ENCODE measurements at places on chromosomes 11 and 22.
A peak's percentile ranks its signal among the peaks of the same experiment; 100 is the strongest.

- no peak for DNase-seq
Observed at GRCh38 chr11:821512-822371, 3.0 kb downstream of the PNPLA2 start.

DNA sequence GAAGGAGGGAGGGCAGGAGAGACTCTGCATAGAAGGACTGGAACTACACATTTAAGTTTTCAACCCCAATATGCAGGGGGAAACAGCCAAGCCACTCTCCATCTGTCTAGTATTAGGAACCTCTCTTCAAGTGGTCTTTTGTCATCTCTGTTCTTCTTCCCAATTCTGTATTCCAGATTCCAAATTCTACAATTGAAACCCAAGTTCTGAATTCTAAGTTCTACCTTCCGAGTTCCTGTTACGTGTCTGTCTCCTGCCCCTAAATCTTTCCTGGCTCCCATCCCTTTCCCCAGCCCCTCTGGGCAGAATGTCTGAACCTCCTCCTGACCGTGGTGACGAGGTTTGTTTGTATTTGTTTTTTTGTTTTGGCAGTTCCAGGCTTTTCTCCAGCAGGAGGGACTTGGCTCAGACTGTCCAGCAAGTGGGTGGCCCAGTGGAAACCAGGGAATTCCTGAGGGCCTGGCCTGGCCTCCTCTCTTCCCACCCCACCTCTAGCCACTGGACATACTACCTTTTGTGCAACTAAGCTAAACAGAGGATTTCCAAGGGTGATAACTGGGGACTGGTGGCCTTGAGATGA is 1.6 kb upstream of the THOC5 start:
- DNase-seq, result no peak

- DNase-seq, result no peak
Observed at GRCh38 chr11:65170058-65170534, at the start of gene SPDYC. SPDYC (plus strand) TSS chr11:65170233; CDS start chr11:65171358, 1,125 bp downstream.

GRCh38 chr11:119472186-119472855 is 49.3 kb upstream of the THY1 start:
- no peak for DNase-seq

DNA sequence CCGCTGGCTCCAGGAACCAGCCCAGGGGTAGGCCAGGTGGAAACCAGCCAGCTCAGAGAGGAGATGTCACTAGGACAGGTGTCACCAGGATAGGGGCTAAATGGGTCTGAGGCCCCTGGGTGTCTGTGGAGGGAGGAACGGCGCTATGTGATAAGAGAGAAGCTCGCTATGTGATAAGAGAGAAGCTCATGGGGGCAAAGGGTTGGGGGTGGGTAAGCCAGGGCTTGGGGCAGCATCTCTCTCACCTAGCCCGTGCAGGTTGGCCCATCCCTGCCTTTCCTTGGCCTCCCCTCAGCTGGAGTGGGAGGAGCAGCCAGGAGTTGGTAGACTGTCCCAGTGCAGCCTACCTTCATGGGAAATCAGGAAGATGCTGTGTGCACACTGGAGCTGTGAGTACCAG is 26.5 kb upstream of the SUSD2 start:
- DNase-seq, result no peak

DNA sequence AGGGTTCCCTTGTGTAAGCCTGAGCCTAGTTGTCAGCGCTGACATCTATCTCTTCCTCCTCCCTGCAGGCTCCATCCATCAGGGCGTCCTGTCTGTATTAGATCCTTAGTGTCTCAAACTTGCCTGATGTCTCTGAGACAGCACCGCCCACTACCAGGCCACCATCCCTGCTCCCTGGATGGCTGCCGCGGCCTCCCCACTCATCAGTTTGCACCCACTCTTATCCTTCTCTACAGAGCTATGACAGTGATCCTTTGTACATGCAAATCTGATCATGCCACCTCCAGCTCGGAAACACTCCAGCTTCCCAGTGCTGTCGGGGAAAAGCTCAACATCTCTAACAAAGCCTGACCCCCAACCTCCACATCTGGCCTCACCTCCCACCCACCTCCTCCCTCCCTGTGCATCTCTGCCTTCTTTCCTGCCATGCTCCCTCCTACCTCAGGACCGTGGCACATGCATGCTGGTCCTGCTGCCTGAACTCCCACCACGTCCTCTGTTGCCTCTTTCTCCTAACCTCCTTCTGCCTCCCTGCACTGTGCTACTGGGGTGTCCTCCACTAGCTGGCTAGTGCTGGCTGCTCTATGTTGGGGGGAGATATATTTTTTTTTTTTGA is 61.6 kb upstream of the EIF3D start:
- DNase-seq, result no peak

GRCh38 chr11:5441414-5441813 is at the start of gene OR51I1:
OR51I1 (minus strand) TSS chr11:5441514; CDS start chr11:5441514, 0 bp downstream.
- no peak for DNase-seq

GRCh38 chr22:32352681-32353080 is 5.0 kb upstream of the RFPL3 start:
- DNase-seq, result no peak

GRCh38 chr11:1480191-1480554 is 6.4 kb downstream of the MOB2 start:
- no peak for DNase-seq

DNA sequence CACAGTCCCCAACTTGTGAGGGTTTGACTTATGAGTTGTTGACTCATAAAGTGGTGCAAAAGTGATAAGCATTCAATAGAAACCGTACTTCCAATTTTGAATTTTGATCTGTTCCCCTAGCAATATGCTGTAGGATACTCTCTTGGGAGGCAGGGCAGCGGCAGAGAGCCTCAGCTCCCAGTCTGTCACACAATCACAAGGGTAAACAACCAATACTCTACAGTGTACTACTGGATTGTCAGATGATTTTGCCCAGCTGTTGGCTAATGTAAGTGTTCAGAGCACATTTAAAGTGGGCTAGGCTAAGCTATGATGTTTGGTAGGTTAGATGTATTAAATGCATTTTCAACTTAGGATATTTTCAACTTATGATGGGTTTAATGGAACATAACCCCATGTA is 13.7 kb upstream of the NXPE2 start:
- DNase-seq, result no peak

DNA sequence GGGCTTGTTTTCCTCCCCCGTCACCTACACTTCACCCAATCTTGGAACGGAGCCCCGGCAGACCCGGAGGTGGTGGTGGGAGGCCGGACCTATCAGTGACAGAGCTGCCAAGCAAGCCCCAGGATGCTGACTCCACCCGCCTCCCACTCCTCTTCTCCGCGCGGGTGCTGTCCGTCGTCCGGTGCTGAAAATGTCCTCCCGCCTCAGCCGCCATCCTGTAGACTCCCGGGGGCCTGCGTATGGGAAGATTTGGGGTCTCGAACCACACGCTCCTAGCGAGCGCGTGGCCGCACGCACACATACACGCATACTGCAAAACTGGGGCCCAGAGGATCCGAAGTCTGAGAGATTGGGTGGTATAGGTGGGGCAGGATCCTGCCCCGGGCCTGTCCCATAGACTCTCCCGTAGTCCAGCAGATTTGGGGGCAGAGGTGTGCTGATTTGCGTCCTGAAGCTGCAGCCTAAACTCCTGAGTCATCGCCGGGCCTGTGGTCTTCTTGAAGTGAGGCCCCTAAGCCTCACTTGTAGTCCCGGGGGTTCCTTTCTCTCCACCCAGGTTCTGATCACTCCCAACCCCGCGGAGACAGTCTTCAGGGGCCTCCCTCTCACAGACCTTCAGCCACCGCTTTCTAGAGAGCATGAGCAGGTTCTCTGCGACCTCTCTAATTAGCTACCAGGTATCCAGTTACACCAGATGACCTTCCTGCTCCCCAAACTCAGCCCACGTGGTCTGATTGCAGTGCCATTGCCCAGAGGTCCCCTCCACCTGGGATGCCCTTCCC is 796 bp upstream of the YIF1A start:
- no peak for DNase-seq

- DNase-seq, result no peak
Observed at GRCh38 chr22:37744589-37744988, 47.7 kb downstream of the TRIOBP start.

DNA sequence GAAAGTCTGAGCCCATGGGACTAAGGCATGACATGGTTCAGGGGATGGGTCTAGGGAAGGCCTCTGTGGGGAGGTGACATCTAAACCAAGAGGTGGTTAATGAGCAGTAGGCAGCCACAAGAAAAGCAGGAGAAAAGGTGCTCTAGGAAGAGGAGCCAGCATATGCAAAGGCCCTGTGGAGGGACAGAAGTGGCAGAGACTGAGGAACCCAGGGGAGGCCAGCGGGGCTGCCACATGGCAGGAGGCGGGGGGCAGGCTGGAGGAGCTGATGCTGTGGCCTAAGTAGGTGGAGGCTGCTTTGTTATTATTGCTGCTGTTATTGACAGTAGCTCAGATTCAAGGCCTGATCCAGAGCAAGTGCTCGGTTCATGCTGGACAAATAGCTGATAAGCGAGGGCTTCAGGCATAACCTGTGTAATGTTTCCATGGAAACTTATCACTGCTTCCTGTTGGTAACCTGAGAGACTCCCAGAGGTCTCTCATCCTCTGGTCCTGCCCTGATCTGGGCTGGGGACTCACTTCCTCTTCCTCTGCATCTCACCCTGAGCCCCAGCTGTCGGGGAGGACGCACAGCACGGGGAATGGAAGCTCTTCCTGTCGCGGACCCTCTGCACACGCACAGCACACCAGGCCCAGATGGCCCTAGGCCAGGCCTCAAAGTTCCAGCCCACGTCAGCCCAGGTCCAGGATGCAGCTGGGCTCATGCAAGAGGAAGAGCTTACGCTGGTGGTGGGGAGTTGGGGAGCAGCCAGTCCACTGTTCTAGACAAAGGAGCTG is 75.2 kb upstream of the TP53I11 start:
- DNase-seq, result peak; percentile 44

- DNase-seq, result no peak
Observed at GRCh38 chr11:95228081-95228749, 2.8 kb downstream of the SESN3 start.

DNA sequence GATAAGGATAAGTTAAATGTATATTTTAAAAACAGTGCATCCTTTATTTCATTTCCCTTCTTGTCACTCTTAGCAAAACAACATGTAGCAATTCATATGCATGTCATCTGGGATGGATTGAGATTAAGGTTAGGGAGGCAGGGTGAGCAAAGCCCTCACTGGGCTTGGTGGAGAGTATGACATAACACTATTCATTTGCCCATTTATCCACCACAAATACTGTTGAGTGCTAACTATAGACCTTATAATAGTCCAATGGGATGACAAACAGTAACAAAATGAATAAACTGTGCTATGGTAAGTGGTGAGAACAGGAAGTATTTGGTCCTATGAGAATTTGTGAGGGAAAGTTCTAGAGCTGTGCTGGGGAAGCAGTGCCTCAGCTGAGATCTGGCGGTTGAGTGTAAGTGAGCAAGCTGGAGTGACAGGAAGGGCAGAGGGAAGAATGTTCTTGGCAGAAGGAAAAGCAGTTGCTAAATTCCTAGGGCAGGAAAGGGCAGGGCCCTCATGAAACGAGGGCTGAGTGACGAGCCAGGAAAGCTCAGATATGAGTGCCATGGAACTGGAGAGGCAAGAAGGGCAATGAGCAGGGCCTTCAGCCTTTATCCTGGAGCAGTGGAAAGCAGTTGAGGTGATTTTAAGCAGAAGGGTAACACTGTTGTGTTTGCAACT is 6.7 kb downstream of the HSD17B12 start:
- DNase-seq, result no peak

- no peak for DNase-seq
Observed at GRCh38 chr11:122872046-122872445, 10.5 kb upstream of the JHY start.

- DNase-seq, result no peak
Observed at GRCh38 chr11:72897506-72897905, 83.3 kb downstream of the ATG16L2 start.

DNA sequence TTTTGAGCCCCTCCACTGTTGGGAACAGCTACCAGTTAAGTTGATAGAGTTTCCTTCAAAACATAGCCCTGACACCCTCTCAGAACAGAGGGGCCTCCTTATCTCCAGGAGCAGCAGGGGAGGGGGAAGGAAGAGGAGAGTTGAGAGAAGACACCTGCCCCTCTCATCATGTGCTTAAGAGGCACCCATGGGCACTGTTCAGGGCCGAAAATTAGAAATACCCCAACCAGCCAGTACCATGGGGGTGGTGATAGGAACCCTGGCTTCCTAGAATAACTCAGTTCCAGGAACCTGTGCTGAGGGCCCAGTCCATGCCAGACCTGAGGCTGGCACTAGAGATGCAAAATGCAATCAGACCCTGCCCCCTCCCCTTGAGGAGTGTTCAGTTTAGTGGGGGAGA is 9.3 kb upstream of the GDPD5 start:
- no peak for DNase-seq

DNA sequence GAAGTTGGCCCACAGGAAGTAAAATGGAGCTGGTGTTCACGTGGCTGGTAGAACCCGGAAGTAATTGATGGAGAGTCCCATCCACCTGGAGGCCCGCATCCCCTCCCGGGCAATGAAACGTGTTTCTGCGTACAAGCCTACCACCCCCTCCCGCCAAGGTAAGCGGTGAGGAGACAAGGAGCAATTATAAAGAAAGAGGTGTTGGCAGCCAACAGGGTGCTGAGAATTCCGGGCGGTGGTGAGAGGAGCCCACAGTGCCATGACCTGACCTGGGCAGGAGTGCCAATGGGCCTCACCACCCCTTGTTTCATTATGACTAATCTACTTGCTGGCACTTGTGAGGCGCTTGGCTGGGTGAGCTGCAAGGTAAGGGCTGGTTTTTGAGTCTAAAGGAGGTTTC is 83.8 kb upstream of the BID start:
- DNase-seq, result no peak

- DNase-seq, result no peak
Observed at GRCh38 chr11:103170865-103171264, 61.6 kb downstream of the DYNC2H1 start.

- DNase-seq, result no peak
Observed at GRCh38 chr22:50621948-50622722, 5.8 kb downstream of the ARSA start.

GRCh38 chr11:70141486-70142220 is 61.4 kb upstream of the FADD start:
- no peak for DNase-seq

GRCh38 chr11:92929246-92929645 is 40.2 kb upstream of the MTNR1B start:
- no peak for DNase-seq

GRCh38 chr11:12979928-12980689 is 29.0 kb upstream of the RASSF10 start:
- DNase-seq, result peak; percentile 54

GRCh38 chr22:37279331-37280181 is 2.8 kb upstream of the CYTH4 start:
- DNase-seq, result no peak

GRCh38 chr11:112777283-112777751 is 183.9 kb upstream of the NCAM1 start:
- no peak for DNase-seq

- no peak for DNase-seq
Observed at GRCh38 chr11:94747601-94748041, 20.5 kb upstream of the AMOTL1 start.

GRCh38 chr11:6443269-6444003 is 2.6 kb upstream of the HPX start:
- DNase-seq, result no peak

GRCh38 chr11:132988411-132988810 is 543.9 kb downstream of the OPCML start:
- no peak for DNase-seq

GRCh38 chr22:38177044-38177443 is 4.6 kb downstream of the PLA2G6 start:
- no peak for DNase-seq

Measured in NCI-H774 (cell line).